ENCODE measurements at places on chromosomes 7 and 10.

DNA sequence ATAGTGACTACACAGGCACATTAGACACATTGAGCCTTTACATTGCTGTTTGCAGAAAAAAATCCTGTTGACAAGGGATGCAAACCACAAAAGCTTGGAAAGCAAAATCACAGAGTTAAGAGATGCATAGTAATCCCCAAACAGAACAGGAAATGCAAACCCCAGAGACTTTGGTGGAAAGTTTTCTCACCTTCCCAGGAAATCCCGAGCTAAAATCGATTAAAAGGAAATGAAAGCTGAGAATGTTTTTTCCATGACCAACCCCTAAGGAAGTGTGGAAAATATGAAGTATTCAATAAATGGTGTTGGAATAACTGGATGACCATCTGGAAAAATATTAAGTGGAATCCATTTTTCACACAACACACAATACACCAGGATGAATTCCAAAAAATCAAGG is 598.7 kb downstream of the GRID1 start:
- no peak for DNase-seq

GRCh38 chr7:104779888-104780287 is 234.1 kb upstream of the KMT2E start:
- DNase-seq = no peak

GRCh38 chr7:49400891-49401550 is 372.4 kb upstream of the VWC2 start:
- no peak for DNase-seq

GRCh38 chr7:133754708-133755107 is 372.4 kb upstream of the LRGUK start:
- no peak for DNase-seq

GRCh38 chr7:51045319-51046102 is 262.8 kb upstream of the GRB10 start:
- no peak for DNase-seq

DNA sequence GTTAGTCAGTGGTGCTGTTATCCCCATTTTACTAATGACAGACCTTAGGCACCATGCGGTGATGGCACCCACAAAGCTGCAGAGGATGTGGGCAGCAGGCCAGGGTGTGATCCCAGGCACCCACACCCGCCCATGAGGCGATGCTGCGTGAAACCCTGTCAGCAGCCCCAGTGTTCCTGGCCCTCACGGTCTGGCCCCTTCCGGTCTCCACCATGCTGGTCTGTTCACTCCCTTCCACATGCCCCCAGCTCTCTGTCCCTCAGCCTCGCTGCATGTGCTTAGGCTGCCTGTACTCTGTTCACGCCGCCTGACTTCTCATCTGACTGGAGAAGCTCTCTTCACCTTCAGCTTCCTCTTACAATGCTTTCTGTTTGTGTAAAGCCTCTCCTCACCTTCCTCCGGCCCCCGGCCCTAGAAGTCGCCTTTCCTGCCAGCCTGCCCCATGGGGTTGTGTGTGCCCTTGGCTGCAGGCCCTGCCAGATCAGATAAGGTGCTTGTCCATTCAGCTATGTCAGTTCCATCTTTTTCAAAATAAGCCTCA is 17.6 kb upstream of the ORAI2 start:
- no peak for DNase-seq
